Head of caudate nucleus (tissue), 42 donors: ENCODE measurements at places on chromosomes 2 and 18.
A peak's percentile ranks its signal among the peaks of the same experiment; 100 is the strongest.

DNA sequence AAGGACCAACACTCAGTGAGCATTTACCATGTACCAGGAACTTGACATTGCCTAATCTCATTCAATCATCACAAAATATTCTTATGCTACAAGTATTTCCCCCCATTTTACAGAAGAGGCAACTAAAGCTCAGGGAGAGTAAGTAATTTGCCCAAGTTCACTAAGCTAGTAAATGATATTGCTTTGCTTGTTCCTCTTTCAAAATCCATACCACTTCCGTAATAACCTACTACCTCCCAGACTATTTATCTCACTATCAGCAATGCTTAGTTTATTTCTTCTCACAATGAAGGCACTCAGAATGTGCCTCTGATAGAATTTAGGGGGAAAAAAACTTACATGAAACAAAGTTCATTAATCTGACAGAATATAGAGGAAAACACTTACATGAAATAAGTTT, 1070.9 kb upstream of the FANCL start:
- DNase-seq: no peak

DNA sequence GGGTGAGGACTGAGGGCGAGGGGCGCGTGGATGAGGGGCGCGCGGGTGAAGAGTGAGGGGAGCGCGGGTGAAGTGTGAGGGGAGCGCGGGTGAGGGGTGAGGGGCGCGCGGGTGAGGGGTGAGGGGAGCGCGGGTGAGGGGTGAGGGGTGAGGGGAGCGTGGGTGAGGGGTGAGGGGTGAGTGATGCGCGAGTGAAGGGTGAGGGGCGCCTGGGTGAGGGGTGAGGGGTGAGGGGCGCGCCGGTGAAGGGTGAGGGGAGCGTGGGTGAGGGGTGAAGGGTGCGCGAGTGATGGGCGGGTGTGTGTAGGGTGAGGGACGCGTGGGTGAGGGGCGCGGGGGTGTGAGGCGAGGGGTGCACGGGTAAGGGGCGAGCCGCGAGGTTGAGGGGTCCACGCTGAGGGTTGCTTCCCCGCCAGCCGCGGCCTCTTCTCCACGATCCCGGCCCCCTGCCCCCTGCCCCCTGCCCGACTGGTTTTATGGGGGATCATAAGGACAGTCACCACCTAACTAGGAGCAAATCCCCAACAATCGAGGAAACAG, 1.1 kb upstream of the SLC66A2 start:
- DNase-seq: no peak

GRCh38 chr2:39468579-39469451, 31.7 kb upstream of the MAP4K3 start:
- DNase-seq: no peak

- DNase-seq: no peak
Observed at GRCh38 chr2:24874035-24874434, 46.0 kb downstream of the ADCY3 start.

- no peak for DNase-seq
Observed at GRCh38 chr2:220969348-220969747, 602.8 kb downstream of the EPHA4 start.

DNA sequence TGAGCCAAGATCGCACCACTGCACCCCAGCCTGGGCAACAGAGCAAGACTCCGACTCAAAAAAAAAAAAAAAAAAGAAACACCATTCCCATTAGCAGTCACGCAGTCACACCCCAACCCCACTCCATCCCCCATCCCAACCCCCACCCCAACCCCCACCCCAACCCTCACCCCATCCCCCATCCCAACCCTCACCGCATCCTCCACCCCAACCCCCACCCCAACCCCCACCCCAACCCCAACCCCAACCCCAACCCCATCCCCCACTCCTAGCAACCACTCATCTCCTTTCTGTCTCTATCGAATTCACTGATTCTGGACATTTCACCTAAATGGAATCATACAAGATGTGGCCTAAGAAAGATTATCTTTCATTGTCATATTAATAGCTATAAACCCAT, 25.9 kb upstream of the ATP9B start:
- no peak for DNase-seq

DNA sequence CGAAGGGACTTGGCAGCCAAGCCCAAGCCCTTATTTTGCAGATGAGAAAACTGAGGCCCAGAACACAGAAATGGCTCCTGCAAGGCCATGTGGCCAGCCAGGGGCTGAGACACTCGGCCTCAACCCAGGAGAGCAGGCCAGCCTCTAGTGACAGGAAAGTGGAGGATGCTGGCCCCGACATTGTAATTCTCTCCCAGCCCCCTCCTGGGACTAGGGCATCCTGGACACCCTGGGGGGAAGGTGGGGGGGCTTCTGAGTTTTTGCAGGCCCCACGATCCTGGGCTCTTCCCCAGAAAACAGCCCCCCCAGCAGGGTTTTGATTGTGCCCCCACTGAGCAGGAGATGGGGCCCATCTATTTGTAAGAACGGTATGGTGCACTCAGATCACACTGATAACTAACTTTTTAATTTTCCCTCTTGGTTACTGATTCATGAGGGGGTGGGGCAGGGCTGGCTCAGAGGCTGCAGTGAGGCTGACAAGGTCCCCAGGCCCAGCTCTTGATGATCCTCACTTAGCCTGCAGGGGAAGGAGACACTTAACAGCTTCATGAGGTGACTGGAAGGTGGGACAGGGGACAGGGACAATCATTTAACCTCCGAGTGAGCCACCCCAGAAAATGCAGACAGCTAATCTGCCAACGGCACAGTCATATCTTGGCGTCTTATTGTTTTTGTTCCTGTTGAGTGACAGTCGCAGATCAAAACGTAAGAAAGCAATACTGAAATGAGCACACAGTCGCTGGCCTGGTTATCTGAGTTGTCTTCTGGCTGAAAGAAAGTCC, 18.9 kb downstream of the SMAD7 start:
- DNase-seq: no peak

DNA sequence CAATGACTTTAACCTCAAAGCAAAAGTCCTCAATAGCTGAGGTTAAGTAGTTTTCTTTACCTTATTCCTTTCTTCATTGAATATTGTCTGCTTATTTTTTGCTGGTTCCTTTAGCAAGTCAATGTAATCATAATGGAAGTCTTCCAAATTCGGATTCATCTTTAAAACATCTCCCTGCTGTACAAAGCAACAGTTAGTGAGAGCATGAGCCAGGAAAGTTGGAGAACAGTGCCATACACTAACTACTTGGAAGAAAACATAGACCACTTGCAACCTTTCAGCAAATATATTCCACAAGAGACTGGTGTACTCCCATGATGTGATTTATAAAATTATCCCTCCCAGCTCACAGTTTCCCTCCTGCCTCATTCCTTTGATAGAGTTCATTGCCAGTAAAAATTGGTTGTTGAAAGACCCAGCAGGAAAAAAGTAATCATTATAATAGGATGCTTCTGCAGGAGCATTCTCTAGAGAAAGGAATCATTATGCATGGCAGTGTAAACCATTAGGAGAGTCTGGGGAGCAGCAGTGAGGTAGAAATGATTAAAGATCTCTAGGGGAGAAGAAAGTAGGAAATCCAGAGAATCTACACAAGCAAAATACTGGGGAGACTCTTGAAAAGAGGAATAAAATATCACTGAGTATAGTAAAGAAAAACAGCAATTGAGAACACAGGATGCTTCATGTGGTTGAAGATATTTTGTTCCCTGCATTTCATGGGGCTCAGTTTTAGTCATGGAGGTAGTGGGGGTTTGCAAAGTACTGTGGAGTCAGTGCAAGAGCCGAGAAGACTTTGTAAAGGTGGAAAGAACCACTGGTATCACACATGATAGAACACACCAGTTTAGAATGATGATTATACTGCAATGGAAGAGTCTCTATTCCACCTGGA, 38.6 kb upstream of the TTN start:
- DNase-seq: no peak

- no peak for DNase-seq
Observed at GRCh38 chr2:230627806-230628724, 84.6 kb upstream of the CAB39 start.

- no peak for DNase-seq
Observed at GRCh38 chr2:234566622-234567021, 69.7 kb upstream of the ARL4C start.

GRCh38 chr18:77079954-77080682, 52.5 kb downstream of the MBP start:
- no peak for DNase-seq

- DNase-seq: no peak
Observed at GRCh38 chr2:212858496-212858895, 292.9 kb downstream of the IKZF2 start.

- DNase-seq: no peak
Observed at GRCh38 chr2:78251708-78252107, 729.5 kb upstream of the LRRTM4 start.

GRCh38 chr2:128602699-128603101, 284.0 kb upstream of the HS6ST1 start:
- DNase-seq: peak; percentile 9

- DNase-seq: no peak
Observed at GRCh38 chr2:168920504-168921157, 19.5 kb downstream of the G6PC2 start.

DNA sequence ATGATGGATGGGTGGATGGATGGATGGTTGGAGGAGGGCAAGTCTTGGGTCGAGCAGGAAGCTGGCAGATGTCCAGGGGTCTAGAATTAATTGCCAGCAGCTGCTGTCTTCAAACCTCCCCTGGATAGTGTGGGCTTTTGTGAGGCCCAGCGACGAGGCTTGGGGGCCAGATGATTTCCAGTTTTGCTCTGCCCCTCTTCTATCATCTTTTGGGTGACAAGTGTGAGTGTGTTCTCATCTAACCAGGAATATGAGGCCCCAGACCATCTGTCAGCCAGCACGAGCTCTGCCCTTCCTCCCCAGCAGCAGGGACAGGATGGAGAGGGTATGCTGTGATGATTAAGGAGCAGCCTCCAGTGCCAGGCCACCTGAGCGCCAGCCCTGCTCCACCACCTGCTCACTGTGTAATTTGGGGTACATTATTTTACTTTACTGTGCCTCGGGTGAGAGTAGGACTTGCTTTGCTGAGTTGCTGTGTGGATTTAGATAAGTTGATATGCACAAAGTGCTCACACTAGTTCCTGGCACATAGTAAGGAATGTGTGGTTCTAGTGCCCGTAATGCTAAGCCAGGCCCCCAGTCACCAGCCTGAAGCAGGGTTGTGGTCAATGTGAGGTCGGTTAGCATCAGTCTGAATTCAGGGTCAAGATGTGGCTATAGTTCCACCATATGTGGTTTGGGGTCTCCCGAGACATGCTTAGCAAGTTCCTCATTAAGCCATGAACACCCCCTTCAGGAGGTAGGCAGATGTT, 251.1 kb downstream of the CYP26B1 start:
- no peak for DNase-seq

DNA sequence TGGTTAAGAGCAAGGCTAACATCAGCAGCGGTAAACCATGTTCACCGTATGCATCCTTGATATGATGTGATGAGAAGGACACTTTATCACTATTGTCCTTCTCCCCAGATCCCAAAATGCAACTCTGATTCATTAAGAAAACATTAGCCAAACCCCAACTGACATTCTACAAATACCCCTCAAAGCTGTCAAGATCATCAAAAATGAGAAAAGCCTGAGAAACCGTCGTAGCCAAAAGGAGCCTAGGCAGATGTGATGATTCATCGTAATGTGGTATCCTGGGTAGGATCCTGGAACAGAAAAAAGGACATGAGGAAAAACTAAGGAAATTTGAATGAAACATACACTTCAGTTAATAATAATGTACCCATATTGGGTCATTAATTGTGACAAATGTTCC, 67.3 kb upstream of the ST6GAL2 start:
- DNase-seq: no peak

- no peak for DNase-seq
Observed at GRCh38 chr2:132589111-132589830, 80.7 kb downstream of the LYPD1 start.

DNA sequence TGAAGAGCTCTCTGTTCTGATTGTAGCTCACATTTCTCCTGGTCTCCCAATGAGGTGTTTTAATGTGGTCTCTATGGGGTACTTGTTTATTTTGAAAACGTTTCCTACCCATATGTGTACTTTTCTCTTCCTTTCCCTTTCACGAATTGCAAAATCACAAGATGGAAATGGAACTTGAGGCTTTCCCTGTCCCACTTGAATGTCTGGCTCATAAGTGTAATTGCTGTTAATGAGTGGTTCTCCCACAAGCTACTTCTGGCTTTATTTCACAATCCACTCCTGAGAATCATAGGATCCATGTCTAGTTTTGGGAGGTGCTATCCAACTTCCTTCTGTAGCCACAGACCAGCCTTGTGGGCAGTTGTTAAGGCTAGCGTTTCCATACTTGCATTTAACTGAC, 81.1 kb upstream of the CAVIN2 start:
- no peak for DNase-seq

DNA sequence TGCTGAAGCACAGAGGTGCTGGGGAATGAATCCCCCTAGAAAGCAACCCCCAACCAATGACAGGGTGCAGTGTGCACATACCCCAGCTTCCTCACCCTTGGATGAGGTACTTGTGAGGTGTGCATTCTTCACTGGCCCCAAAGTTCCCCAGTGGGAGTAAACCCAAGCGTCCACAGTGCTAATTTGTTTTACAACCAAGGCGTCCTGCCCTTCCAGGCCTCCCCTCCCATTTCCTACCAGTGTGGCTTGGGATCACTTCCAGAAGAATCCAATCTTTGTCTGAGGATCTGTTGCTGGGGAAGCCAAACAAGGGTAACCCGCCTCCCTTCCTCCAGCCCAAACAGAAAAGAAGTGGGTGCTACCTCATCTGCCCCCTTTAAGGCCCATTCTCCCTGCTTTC, 40.3 kb upstream of the TEX51 start:
- no peak for DNase-seq

DNA sequence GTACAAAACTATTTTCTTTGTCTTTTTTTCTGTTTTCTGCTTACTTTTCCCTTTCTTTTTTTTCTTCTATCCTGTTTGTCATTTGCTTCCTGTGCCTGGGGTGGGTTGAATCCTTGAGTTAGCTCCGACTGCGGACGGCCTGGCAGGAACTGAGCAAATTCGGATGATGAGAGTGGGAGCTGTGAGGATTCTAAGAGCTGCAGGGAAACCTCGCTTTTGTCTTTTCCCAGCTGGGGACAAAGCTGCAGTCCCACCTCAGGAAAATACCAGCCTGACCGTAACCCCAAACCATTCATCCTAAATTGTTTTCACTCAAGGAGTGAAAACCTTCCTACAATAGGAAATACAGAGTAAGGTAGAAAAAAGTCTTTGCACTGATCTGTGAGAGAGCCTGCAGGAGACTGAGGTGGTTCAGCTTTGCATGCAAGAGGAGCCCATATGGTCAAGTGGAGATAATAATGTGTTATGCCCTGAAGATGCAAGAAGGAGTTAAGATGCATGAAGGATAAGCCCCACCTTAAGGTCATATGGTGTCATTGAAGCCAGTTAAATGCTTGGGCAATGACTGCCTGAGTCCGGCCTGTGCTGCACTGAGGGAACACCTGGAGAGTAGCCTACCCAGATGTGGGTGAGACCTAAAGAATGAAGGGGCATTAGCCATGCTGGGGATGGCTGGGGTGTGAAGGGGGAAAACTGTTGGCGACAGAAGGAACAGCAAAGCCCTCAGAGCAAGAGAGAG, 31.7 kb upstream of the ARL4C start:
- no peak for DNase-seq

DNA sequence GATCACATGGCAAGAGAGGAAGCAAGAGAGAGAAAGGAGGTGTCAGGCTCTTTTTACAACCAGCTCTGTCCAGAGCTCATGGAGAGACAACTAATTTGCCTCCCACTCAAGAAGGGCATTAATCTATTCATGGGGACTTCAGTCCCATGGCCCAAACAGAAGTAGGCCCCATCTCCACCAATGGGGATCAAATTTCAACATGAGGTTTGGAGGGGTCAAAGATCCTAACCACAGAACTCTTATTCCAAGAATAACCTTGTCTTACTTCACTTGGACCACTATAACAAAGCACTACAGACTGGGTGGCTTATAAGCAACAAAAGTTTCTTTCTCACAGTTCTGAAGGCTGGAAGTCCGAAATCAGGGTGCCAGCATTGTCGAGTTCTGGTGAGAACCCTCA, 31.8 kb downstream of the GRB14 start:
- DNase-seq: no peak

- no peak for DNase-seq
Observed at GRCh38 chr18:63373161-63373560, 6.2 kb upstream of the KDSR start.
